ENCODE measurements at places on chromosomes 5 and 9.

DNA sequence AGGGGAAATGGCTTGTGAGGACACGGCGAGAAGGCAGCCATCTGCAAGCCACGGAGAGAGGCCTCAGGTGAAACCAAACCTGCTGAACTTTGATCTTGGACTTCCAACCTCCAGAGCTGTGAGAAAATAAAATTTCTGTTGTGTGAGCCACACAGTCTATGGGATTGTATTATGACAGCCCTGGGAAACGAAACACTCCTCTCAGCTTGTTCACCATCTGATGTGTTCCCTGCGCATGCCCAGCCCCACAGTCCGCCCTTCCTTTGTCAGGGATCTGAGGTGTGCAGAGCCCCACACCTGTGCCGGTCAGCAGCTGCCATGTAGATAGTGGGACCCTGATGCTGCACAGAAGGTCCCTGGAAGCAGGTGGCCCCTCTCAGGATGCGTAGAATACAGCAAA is 34.1 kb downstream of the PLPP7 start:
- DNase-seq, result no peak

GRCh38 chr9:75242426-75242825 is 154.1 kb downstream of the OSTF1 start:
- no peak for DNase-seq

GRCh38 chr5:1726956-1727355 is 72.7 kb downstream of the MRPL36 start:
- DNase-seq, result no peak

DNA sequence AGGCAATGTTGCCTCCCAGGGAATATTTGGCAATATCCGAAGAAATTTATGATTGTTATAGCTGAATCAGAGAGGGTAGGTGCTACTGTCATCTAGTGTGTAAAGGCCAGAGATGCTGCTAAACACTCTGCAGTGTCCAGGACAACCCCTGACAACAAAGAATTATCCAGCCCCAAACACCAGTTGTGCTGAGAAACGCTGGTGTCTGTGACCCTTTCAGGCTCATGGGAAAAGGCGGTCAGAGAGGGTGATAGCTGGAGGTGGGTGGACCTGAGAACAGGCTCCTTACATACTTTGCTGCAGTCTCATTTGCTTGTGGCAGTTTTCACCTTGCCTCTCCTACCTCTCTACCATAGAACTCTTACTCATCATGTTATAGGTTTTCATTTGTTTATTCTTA is 295.3 kb upstream of the DMRT1 start:
- DNase-seq, result no peak

DNA sequence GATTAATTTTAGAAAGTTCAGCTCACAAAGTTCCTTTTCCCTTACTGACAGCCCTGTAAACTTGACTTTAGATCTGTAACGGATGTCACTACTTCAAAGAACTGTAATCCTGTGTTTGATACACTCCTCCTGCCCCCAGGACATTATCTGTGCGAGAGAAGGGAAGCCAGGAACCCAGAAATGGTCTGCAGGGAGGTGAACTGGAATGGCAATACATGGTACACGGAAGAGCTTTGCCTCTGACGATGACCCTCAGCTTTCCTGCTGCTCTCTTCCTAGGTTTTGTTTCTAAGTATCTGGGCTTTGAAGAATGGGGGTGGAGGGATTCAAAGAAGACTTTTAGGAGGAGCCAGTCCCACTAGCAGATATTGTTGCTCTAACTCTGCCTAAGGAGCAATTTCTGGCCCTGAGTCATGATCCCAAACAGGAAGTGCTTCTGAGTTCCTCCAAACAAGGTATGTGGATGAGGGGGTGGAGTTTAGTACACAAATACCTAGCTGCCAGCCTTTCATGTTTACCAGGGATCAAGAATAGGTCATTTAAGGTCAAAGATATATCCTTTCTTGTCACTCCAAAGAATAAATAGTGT is 43.4 kb upstream of the TMC1 start:
- peak; percentile 14 for DNase-seq

- DNase-seq, result no peak
Observed at GRCh38 chr5:51225789-51226742, 157.2 kb upstream of the ISL1 start.

DNA sequence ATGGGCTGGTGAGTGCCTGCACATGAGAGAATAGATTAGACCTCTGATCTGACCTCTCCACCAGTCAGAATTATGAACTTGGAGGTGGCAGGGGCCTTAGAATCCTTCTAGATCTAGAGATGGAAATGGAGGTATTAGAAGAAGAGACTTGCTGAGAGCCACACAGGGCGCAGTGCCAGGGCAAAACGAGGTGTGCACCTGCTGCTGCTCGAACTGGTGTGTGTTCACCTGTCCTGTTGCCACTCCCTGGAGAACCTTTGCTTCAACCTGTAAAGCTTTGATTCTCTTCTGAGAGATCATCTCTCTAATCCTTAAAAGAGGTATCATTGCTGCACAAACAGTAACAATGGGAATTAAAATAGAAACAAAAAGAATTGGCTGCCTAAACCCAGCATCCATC is 24.9 kb downstream of the FRMPD1 start:
- no peak for DNase-seq

GRCh38 chr5:129384736-129385135 is 75.4 kb upstream of the ADAMTS19 start:
- no peak for DNase-seq
